HFFc6 (cell line): ENCODE measurements at places on chromosomes 12 and 14. TPM values are rescaled to one million over a fixed set of nuclear protein-coding genes. Genes with fewer than 3 reads are reported as not detected.
A peak's percentile ranks its signal among the peaks of the same experiment; 100 is the strongest.

GRCh38 chr14:87623616-87624015, 369.4 kb downstream of the GALC start:
- no peak overlapping the region for H3K4me3 ChIP-seq
- H3K27me3 ChIP-seq = no peaks in the 10 kb centered on the region
- no peak overlapping the region for H3K27ac ChIP-seq
- H3K36me3 ChIP-seq = peaks cover 5% of the 10 kb centered on the region
- DNase-seq = no peak

GRCh38 chr12:25993901-25994651, 35.6 kb downstream of the RASSF8 start:
- H3K27ac ChIP-seq = peak overlapping the region; percentile 91
- H3K4me3 ChIP-seq = peak overlapping the region; percentile 79

GRCh38 chr12:87082756-87083155, 826.6 kb upstream of the MGAT4C start:
- no peak overlapping the region for H3K27ac ChIP-seq
- H3K36me3 ChIP-seq = no peaks in the 10 kb centered on the region
- H3K4me3 ChIP-seq = no peak overlapping the region
- no peaks in the 10 kb centered on the region for H3K4me1 ChIP-seq
- DNase-seq = no peak

DNA sequence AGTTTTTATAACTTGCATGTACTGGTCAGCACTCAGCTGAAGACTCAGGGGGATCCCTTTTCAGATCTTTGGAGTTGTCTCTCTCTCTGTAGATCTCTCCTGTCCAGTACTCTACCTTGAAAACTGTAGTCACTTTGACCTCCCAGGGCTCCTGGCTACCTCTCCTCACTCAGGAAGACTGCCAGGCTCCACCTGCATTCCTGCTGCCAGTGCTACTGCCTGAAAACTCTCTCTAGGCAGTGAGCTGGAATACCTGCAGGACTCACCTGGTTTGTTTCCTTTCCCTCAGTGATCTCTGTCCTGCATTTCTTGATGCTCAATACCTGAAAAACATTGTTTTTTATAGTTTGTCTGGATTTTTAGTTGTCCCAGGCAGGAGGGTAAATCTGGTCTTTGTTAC, 87.4 kb downstream of the PRIMA1 start:
- DNase-seq = no peak
- 0 out of 2 replicates have a peak, but pooled peaks cover 4% of the 10 kb centered on the region for H3K36me3 ChIP-seq
- no peak overlapping the region for H3K27ac ChIP-seq
- no peak overlapping the region for H3K4me3 ChIP-seq

GRCh38 chr14:104872469-104873341, 7.6 kb downstream of the CEP170B start:
- DNase-seq = peak; percentile 42
- peak overlapping the region; percentile 52 for H3K27ac ChIP-seq
- H3K27me3 ChIP-seq = peaks cover 11% of the 10 kb centered on the region; the same call in 1 of the 2 replicates
- no peaks in the 10 kb centered on the region for H3K36me3 ChIP-seq

- DNase-seq = peak; percentile 89
- peaks cover 70% of the 10 kb centered on the region for H3K4me1 ChIP-seq
- H3K36me3 ChIP-seq = peaks cover 36% of the 10 kb centered on the region; the same call in 1 of the 2 replicates
- H3K27me3 ChIP-seq = peaks cover 3% of the 10 kb centered on the region
- peak overlapping the region; percentile 49 for H3K4me3 ChIP-seq
- H3K27ac ChIP-seq = peak overlapping the region; percentile 94
These were observed 35.8 kb downstream of the ATP2A2 start for GRCh38 chr12:110316861-110317260.

DNA sequence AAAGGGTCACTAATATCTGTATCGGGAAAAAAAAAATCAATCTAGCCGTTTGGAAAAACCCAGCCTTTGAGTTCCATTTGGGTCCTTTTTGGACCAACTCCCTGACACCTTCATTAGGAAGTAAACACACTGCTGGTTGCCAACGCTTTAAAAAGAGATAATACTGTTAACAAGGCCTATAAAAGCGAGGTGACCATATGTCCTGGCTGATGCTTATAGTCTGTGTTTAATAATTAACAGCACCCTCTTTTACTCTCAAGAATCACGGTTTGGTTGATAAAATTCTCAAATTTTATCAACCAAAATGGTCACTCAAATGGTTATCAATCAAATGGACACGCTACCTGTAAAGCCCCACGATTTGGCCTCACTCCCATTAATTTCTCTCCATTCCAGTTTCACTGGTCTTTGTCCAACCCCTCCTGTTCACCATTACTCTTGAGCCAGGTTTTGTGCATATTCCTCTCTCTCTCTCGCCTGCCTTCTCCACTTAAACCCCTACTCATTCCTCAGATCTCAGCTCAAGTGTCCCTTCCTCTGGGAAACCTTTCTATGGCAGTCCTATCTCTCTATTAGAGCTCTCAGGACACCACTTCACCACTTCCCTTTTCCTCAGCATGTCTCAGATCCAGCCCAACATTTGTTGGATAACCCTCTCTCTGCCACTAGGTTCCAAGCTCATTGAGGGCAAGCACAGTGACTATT, 9.5 kb downstream of the BTG1 start:
- no peaks in the 10 kb centered on the region for H3K27me3 ChIP-seq
- peak overlapping the region; percentile 99 for H3K4me3 ChIP-seq
- no peak for DNase-seq
- peak overlapping the region; percentile 91 for H3K27ac ChIP-seq
- peaks cover 97% of the 10 kb centered on the region for H3K4me1 ChIP-seq

GRCh38 chr12:2258025-2258424, 205.2 kb downstream of the CACNA1C start:
- H3K36me3 ChIP-seq = peaks cover 35% of the 10 kb centered on the region
- H3K4me1 ChIP-seq = peaks cover 45% of the 10 kb centered on the region
- H3K4me3 ChIP-seq = no peak overlapping the region
- H3K27me3 ChIP-seq = peaks cover 3% of the 10 kb centered on the region

DNA sequence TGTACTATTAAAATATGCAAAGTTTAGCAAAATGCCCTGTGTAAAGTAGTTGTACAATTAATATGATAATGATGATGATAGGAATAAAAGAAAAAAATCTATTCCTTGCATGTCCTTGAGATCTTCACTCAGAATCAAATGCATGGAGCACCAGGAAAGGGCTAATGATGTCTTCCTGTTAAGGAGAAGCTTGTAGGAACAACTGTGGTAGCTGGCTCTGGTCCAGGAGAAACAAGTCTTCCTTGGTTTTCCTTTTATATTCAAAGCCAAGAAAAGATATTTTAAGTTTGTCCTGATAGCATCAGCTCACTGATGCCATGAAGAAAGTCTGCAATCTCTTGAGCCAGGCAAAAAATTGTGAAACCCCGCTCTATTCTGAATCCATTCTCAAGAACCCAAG, 138.9 kb downstream of the PIK3C2G start:
- no peak overlapping the region for H3K4me3 ChIP-seq
- H3K27ac ChIP-seq = no peak overlapping the region
- no peaks in the 10 kb centered on the region for H3K27me3 ChIP-seq
- no peaks in the 10 kb centered on the region for H3K36me3 ChIP-seq
- H3K4me1 ChIP-seq = no peaks in the 10 kb centered on the region

DNA sequence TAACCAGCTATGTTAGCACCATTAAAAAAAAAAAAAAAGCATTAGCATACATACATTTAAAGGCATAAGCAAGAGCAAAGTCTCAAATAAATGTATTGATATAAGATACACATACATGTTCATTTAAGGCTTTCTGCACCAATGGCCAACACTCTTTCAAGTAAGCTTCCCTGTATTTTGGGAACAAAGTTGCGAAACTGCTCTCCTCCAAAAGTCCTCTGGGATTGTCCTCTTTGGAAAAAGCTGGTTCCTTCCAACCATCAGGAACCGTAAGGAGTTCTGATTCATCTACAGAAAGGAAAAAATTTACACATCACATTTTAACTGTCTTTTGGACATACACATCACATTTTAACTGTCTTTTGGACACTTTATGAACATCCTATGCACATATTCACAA, 3.2 kb downstream of the KRR1 start:
- peaks cover 17% of the 10 kb centered on the region for H3K36me3 ChIP-seq
- no peak for DNase-seq
- H3K27me3 ChIP-seq = no peaks in the 10 kb centered on the region
- H3K27ac ChIP-seq = peak overlapping the region; percentile 36; the same call in 1 of the 2 replicates

DNA sequence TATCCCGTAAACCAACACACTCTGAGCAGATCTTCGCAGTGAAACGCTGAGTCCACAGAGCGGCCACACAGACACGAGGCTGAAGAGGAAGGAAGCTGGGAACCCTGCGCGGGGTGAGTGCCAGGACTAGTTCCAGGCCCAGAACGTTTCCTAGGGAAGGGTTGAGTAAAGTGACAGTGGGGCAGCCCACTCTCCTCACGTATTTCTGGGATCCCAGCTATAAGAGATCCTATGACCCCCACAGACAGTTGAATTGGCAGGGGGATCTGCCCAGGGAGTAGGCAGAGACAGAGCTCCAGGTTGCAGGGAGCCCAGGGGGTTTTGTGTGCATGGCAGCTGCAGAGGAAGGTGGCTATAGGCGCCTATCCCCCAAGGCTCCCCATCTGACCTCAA, 51.1 kb downstream of the GTF2A1 start:
- H3K27ac ChIP-seq = peak overlapping the region; percentile 96
- peaks cover 44% of the 10 kb centered on the region for H3K4me1 ChIP-seq
- peaks cover 2% of the 10 kb centered on the region for H3K36me3 ChIP-seq
- no peaks in the 10 kb centered on the region for H3K27me3 ChIP-seq

DNA sequence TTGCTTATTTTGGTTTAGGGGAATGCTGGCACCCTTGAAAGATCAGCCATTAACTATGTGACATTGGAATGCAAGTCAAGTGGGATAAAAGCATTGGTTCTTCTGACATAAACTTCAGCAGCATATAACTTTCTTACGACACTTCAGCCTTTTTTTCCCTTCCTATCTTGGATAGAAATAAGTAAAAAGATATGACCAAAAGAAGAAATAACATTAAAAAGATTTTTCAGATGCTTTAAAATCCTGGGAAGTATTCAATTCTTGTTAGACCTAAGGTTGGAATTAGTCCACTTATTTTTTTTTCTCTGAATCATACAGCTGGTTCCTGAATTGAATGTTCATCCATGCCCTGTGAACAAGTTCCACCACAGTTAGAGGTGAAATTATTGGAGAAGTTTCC, 85.6 kb upstream of the TSPAN8 start:
- H3K36me3 ChIP-seq = no peaks in the 10 kb centered on the region
- no peaks in the 10 kb centered on the region for H3K4me1 ChIP-seq

DNA sequence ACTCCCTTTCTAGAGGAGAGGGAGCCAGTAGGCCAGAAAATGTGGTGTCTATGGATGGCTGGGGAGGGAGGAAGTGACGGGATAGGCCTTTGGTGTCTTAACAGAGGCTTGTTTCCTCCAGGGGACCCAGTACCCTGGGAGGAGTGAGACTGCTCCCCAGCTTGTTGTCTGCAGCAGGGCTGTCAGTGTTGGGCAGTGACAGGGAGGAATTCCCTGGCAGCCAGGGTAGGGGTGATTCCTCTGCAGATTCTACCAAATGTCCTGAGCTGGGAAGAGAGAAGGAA, 64.0 kb downstream of the GALNT16 start:
- no peak overlapping the region for H3K27ac ChIP-seq
- H3K4me1 ChIP-seq = peaks cover 2% of the 10 kb centered on the region; the same call in 1 of the 2 replicates
- no peak overlapping the region for H3K4me3 ChIP-seq
- H3K27me3 ChIP-seq = peaks cover 24% of the 10 kb centered on the region
- DNase-seq = no peak

GRCh38 chr12:123113026-123113425, 37.9 kb downstream of the PITPNM2 start:
- no peak overlapping the region for H3K4me3 ChIP-seq
- H3K4me1 ChIP-seq = peaks cover 41% of the 10 kb centered on the region
- peaks cover 15% of the 10 kb centered on the region; the same call in 1 of the 2 replicates for H3K27me3 ChIP-seq
- no peak for DNase-seq

Gene NXPH4
- total RNA-seq = 4.1 to 8.3 TPM (median 5.1 TPM) in 3 replicates

Gene NPAS3
- not detected in 3 replicates for total RNA-seq

Gene FOXA1
- 0.29 and 7.3 TPM in 2 replicates for total RNA-seq

Gene KCNC2
- total RNA-seq = not detected in 3 replicates

Gene KRT80
- total RNA-seq = 3.0 to 4.6 TPM (median 3.4 TPM) in 3 replicates
